HuH-7 (cell line): ENCODE measurements at places on chromosomes 12 and 14.
A peak's percentile ranks its signal among the peaks of the same experiment; 100 is the strongest.

DNA sequence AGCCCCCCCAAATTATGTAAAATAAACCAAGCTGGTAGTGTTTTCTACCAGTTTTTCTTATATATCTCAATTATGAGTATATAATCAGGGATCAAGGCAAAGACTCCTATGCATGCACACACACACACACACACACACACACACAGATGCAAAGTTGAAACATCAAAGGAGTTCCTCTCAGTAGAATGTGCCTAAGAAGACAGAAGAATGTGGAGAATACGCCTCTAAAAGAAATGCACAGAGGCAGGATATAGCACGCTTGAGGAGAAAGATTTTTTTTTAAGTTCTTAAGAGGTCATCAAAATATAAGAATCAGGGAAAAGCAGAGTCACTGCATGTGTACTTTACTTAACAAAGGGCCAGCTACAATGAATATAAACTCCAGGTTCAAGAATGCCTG, 138.2 kb upstream of the CLEC14A start:
- DNase-seq: no peak

GRCh38 chr14:53214384-53214783, 61.3 kb upstream of the DDHD1 start:
- DNase-seq: no peak

DNA sequence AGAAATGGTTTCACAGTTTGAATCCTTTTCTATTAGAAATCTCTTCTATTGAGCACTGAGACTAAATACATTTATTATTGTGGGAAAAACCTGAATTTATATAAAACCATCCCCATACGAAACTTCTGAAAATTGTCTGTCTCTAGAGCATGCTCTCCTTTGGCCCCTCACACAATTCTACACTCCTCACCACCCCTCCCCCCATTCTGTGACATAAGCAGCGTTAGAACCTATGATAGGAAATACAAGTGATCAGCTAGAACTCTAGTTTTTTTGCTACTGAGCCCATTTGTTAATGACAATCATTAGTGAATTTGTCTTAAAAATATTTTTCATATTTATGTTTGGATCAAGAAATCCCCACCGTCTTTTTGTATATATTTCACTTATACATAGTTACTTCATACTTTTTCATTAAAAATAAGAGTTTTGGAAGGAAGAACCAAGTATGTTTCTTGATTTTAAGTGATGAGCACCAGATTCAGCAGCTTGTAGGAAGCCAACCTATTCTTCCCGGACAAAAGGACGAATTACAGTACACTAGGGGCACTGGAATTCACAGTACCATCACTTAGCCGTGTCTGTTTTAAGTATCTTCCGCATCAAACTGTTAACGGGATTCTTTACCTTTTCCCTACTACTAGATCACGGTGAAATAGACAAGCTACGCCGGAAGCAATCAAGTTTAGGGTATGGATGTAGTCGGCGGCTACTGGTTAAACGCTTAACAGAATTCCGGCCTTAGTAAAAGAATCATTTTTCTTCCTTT, 724 bp downstream of the GTSF1 start:
- no peak for DNase-seq

DNA sequence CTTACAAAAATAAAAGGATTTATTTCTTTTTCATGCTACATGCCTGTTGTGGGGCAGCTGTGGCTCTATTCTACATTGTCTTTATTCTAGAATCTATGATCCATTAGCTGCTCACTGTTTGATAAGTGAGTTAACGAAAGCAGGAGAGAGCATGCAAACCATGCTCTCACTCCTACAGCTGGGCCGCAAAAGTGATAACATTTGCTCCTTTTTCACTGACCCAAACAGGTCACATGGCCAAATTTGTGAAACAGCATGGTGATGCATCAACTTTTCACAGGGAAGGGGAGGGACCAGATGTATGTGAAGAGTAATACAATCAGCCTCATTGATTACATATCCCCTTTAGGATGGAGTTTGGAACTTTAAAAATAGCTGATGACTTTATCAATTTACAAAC, 456.9 kb upstream of the SYT1 start:
- no peak for DNase-seq

- no peak for DNase-seq
Observed at GRCh38 chr14:37889087-37889486, 293.7 kb downstream of the TTC6 start.

GRCh38 chr12:49131894-49132461, 783 bp upstream of the TUBA1B start:
- DNase-seq: no peak

GRCh38 chr14:20489093-20489994, 16.0 kb upstream of the RNASE10 start:
- DNase-seq: no peak

DNA sequence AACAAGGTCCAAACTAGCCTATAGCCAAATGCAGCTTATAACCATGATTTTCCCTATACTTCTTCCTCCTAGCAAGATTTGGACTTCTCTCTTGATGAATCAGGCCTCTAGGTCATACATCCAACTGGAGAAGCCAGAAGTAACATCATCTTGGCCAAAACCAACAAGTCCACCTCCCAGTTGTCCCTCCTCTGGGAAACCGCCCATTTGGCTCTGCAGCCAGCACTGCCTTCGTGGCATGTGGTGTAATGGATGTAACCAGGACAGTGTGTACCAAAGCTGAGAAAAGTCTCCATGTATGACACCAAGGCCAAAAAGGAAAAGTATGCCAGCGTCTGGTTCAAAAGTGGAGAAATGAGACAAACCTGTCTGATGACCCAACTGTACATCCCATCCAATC, 59.3 kb upstream of the VASH1 start:
- no peak for DNase-seq

DNA sequence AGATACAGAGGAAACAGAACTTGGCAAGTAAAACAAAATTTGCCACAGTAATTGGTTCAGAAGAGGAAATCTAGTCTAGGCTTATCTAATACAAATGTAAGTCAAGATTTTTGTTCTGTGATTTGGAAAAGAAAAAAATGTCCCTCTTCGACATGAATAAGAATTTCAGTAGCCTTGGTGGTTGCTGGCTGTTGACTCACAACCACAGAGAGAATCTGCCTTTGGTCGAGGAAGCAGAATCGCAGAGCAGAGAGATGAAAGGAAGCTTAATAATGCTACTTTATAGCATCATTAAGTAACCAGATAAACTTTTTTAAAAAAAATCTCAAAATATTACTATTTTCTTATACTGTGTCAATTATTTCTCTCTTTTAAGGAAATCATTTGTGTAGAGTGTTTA, 1096.6 kb downstream of the FLRT2 start:
- no peak for DNase-seq

- no peak for DNase-seq
Observed at GRCh38 chr12:52411815-52412214, 5.7 kb upstream of the KRT82 start.

- DNase-seq: no peak
Observed at GRCh38 chr12:3381059-3382047, 109.7 kb upstream of the PRMT8 start.

DNA sequence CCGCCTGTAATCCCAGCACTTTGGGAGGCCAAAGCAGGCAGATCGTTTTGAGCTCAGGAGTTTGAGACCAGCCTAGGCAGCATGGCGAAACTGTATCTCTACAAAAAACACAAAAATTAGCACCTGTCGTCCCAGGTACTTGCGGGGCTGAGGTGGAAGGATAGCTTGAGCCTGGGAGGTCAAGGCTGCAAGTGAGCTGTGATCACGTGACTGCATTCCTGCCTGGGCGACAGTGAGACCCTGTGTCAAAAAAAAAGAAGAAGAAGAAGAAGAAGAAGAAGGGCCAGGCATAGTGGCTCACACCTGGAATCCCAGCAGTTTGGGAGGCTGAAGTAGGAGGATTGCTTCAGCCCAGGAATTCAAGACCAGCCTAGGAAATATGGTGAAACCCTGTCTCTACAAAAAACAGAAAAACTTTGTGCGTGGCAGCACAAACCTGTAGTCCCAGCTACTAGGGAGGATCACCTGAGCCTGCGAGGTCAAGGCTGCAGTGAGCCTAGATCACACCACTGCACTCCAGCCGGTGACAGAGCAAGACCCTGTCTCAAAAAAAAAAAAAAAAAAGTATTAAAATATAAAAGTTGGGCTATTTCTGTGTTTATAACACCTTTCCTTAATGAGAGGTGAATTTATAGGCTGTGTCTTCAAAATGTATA, 15.5 kb downstream of the RXYLT1 start:
- no peak for DNase-seq

DNA sequence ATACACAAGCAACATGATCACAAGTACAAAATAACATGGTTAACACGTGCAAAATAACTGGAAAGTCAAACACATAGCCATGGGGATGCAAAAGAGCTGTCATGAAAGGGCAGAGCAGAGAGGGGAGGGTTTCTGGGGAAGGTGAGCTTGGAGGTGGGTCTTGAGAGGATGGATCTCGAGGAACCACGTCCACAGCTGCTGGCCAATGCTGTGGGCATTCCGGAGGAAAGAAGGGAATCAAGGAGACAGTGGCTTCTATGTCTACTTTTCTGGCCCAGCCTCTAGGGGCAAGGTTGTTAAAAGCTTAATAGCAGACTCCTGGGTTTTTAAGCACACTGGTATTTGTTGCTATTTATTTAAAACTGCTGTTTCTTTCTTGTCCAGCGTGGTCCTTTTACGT, 8.4 kb upstream of the MYH7 start:
- no peak for DNase-seq

GRCh38 chr12:124956571-124956970, 32.4 kb downstream of the DHX37 start:
- no peak for DNase-seq

- no peak for DNase-seq
Observed at GRCh38 chr12:68919581-68920239, 13.3 kb downstream of the CPM start.

GRCh38 chr14:79586416-79586815, 624.9 kb downstream of the DIO2 start:
- DNase-seq: no peak

- DNase-seq: no peak
Observed at GRCh38 chr12:94271351-94271750, 123.0 kb downstream of the PLXNC1 start.

- DNase-seq: peak; percentile 40
Observed at GRCh38 chr12:132560364-132560613, 50.1 kb downstream of the LRCOL1 start.

DNA sequence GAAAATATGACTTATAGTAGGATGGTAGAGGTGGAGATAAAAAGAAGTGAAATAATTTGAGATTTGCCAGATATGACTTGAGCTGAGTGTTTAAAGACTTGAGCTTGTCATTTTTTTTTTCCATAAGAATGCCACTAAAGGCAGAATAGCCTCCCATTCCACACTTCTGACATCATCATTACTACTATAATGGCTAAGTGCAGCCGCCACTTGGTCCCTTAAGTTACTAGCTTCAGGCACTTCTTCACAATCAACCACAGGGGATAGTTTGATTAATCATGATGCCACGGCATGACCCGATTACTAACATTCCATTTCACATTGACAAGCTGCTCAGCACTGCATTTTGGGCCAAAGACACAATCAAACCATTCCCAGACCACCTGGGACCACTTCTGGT, 127.9 kb downstream of the EFCAB11 start:
- DNase-seq: no peak

GRCh38 chr14:102415671-102416070, 52.9 kb downstream of the TECPR2 start:
- no peak for DNase-seq

DNA sequence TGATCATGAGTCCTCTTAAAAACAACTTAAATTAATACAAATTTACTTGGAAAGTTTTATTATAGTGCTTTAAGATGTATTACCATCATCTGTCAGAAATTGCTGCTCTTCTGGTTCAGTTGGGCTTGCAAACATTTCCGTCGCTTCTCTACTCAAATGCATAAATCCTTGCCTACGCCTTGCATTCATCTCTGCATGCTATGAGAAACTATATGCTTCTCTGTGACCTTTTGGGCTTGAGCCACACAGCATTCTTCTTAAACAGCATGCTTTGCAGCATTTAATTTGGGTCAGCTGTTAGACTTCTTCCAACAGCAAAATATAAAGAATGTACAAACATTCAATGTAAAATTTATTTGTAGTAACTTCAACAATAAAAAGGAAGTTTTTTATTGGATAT, 305.7 kb upstream of the FLRT2 start:
- DNase-seq: no peak

DNA sequence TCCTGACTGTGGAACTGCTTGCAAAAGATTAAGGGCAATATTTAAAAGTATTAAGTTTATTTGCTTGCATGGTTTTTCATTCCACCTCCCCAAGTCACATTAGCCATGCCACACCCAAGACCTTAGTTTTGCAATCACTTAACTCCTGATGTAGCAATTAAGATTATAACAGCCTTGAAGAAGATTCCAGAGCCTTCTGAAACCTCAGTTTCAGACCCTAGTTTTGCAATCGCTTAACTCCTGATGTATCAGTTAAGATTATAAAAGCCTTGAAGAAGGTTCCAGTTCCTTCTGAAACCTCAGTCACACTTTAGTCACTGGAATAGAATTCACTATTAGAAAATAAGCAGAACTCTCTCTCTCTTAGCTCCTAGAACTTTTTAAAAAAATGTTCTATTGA, 42.7 kb upstream of the DCN start:
- no peak for DNase-seq

GRCh38 chr14:104977681-104978653, at the start of gene AHNAK2:
Gene AHNAK2, minus strand, starts transcription at chr14:104978374. Its CDS starts 137 bp downstream, at chr14:104978237.
- peak; percentile 89 for DNase-seq
